ENCODE measurements at places on chromosomes 2 and 18. TPM values are rescaled to one million over a fixed set of nuclear protein-coding genes. Genes with fewer than 3 reads are reported as not detected.

The ZNF396 gene
- 4.0 TPM for total RNA-seq

The GRB14 gene
- 10.5 TPM for total RNA-seq

DNA sequence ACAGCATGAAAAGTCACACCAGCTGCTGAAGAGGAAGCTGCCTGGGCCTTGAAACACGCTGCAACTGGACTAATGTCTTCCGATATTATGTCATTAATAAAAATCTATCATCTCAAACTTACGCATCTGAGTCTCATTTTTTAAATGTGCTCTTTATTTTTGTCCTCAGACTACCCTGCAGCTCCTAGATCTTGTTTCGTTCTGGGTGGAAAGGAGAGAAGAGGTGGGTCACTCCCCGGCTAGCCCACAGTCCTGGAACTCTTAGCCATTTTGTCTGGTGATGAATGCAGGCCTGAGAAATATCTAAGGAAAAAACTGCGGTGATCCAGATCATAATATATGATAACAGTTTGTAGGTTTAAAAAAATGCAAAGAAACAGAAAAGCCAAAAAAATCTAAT, 73.3 kb downstream of the TXNL1 start:
- H3K4me1 ChIP-seq = no peaks in the 10 kb centered on the region
- no peak overlapping the region for H3K4me3 ChIP-seq
- no peak for DNase-seq
- H3K27me3 ChIP-seq = no peaks in the 10 kb centered on the region
- H3K36me3 ChIP-seq = no peaks in the 10 kb centered on the region

GRCh38 chr2:19916385-19916950, 14.7 kb upstream of the TTC32 start:
- no peaks in the 10 kb centered on the region for H3K4me1 ChIP-seq
- H3K36me3 ChIP-seq = no peaks in the 10 kb centered on the region
- no peak for DNase-seq
- H3K27me3 ChIP-seq = no peaks in the 10 kb centered on the region
- H3K27ac ChIP-seq = no peak overlapping the region

DNA sequence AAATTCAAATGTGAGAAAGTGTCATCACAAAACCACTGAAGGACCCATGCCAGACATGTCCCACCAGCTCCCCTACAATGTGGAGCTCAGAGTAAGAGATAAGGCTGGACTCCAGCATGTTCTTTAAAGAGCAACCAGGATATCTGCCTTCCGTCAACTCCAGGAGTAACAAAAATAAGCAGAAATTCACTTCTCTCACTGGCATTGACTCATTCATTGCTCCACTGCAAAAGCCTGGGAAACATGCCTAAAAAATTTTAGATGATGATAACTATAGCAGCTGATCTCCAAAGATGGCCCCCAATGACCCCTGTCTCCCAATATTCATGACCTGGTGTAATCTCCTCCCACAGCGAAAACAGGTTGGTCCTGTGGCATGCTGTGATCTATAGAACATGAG, 314.5 kb downstream of the NCKAP5 start:
- no peak for DNase-seq
- H3K36me3 ChIP-seq = no peaks in the 10 kb centered on the region
- no peak overlapping the region for H3K27ac ChIP-seq
- no peak overlapping the region for H3K4me3 ChIP-seq
